ENCODE measurements at places on chromosomes 16 and 17. TPM values are rescaled to one million over a fixed set of nuclear protein-coding genes. Genes with fewer than 3 reads are reported as not detected.

GRCh38 chr16:65702707-65703402, 581.0 kb upstream of the CDH11 start:
- H3K27ac ChIP-seq = peak overlapping the region; percentile 20
- no peaks in the 10 kb centered on the region for H3K36me3 ChIP-seq
- no peak overlapping the region for H3K4me3 ChIP-seq
- no peaks in the 10 kb centered on the region for H3K27me3 ChIP-seq
- no peak for DNase-seq

DNA sequence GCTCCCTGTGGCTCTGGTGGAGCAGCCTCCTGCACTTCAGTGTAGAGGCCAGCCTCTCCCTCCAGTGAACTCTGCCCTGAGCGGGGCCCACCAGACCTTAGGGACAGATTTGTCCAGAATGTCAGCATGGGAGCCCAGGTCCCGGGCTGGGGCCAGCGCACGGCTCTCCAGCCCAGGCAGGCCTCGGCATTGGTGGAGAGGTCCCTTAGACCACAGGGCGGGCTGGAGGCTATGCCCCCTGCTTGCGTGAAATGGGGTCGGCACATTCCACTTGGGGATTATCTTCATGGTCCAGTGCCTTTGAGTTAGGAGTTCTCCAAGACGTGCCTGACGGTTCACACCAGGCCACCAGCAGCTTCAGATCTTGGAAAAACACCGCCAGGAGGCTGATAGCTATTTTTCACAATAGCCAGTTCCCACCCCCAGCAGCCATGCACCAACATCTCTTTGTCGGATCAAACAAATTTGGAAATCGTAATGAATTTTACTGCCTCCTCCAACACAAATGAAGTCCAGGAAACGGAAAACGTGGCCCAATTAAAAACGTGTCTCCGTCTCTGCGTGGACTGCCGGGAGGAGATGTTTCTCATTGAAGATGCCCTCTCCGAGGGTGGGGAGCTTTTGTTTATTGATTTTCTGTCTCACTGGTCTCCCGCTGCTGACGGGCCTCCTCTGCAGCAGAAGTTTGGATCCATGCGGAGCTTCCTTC, 110.0 kb upstream of the CIBAR2 start:
- H3K4me3 ChIP-seq = no peak overlapping the region
- no peaks in the 10 kb centered on the region for H3K27me3 ChIP-seq
- DNase-seq = no peak
- no peaks in the 10 kb centered on the region for H3K4me1 ChIP-seq

MEOX1 gene
- total RNA-seq = 13.3 TPM

DNA sequence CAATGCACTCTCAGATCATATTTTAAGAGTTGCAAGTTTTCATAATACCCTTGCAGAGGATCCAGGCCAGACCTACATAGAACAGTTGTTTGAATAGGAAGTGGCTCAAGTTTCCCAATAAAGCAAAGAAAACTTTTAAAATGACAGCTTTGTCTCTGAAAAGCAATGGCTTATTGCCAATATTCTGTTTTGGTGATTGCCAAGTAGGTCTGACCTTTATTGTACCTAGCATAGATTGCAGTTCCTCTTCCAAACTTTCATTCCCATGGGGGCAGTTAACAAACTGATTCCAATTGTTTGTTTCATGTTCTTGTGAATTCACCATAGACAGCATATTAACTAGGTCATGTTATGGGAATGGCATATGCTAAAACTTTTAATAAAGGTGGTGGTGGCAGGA, 664.6 kb upstream of the CA10 start:
- DNase-seq = no peak
- no peaks in the 10 kb centered on the region for H3K36me3 ChIP-seq
- H3K4me1 ChIP-seq = no peaks in the 10 kb centered on the region
- no peaks in the 10 kb centered on the region for H3K27me3 ChIP-seq
- no peak overlapping the region for H3K27ac ChIP-seq
- no peak overlapping the region for H3K4me3 ChIP-seq

C16orf96 gene
- 0.30 TPM for total RNA-seq

DNA sequence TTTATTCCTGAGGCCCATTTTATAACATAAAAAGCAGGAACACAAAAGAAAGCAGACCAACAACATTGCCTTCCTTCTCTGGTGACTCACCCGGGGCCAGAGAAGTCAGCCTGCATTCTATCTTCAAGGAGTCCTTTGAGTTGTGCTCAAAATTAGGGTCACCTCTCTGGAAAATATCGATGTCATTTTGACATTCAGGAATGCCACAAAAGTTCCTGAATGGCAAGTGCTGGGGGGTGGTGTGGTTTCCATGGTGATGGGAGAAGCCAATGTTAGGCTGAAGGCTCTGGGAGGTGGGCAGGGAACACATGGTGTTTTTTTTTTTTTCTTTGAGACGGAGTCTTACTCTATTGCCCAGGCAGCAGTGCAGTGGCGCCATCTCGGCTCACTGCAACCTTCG, 159.6 kb downstream of the HAPSTR1 start:
- no peak for DNase-seq
- no peaks in the 10 kb centered on the region for H3K4me1 ChIP-seq
- no peaks in the 10 kb centered on the region for H3K27me3 ChIP-seq

DNA sequence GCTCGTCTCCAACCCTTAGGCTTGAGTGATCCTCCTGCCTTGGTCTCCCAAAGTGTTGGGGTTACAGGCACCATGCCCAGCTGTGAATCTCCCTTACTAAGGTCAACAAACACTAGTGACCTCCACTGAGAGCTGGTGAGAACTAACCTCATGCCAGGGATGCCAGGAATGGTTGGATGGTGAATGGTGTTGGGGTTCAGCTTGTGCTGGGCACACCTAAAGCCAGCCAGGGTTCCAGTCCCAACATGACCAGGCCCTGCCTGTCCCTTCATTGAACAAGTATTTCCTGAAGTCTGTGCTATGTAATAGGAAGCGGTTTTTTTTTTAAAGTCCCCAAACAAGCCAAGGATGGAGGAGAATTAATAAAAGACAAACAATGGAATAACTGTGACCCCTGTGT, 56.0 kb upstream of the TOB1 start:
- H3K4me3 ChIP-seq = no peak overlapping the region
- no peak for DNase-seq
- H3K36me3 ChIP-seq = no peaks in the 10 kb centered on the region
- no peak overlapping the region for H3K27ac ChIP-seq
- H3K27me3 ChIP-seq = no peaks in the 10 kb centered on the region

DNA sequence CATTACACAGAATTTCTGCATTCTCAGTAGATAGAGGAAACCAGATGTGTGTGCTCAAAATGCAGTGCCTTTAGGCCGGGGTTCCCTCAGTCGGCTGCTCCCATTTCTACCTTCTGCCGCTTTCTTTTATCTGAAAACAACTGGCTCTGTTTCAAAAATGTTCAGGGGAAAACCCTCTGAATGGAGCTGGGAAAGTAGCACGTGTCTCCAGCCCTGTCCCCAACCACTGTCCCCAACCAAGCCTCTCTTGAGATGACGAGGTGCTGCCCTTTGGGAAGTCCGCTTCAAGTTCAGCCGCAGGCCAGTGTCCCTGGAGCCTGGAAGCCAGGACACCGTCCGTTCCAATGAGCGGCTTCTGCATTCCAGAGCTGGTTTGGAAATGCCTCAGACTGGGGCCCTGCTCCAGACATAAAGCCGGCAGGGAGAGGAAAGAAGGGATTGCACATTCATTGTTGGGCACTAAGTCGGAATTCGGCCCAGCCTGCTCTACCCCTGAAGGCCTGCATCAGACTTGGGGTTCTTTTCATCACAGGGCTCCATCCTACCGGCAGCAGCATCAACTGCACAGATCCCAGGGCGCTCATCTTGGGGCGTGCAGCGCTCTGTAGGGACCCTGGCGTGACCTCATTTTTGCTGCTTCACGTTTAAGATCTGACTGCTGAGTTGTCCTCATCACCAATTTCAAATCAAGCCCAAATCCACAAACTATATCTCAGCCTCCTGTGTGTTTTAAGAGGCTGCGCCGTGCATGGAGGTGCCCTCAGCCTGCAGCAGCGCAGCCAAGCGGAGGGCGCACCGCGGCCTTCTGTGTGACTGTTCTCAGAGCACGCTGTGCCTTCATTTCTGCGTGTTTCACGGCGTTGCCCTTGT, 111.3 kb downstream of the BANP start:
- H3K4me1 ChIP-seq = peaks cover 10% of the 10 kb centered on the region
- peak; percentile 45 for DNase-seq
- H3K36me3 ChIP-seq = no peaks in the 10 kb centered on the region
- H3K4me3 ChIP-seq = no peak overlapping the region
- peak overlapping the region; percentile 55 for H3K27ac ChIP-seq

TEKT3 gene
- 0.51 TPM for total RNA-seq

GRCh38 chr16:89161763-89162713, 9.5 kb upstream of the CDH15 start:
- H3K36me3 ChIP-seq = no peaks in the 10 kb centered on the region
- no peak for DNase-seq
- H3K4me1 ChIP-seq = no peaks in the 10 kb centered on the region
- no peaks in the 10 kb centered on the region for H3K27me3 ChIP-seq

RNF112 gene
- 3.3 TPM for total RNA-seq

- H3K27me3 ChIP-seq = no peaks in the 10 kb centered on the region
- H3K4me1 ChIP-seq = peaks cover 46% of the 10 kb centered on the region
- no peak overlapping the region for H3K4me3 ChIP-seq
- peak overlapping the region; percentile 94 for H3K27ac ChIP-seq
Measured at GRCh38 chr17:44108440-44109311, 14.8 kb downstream of the HDAC5 start.

GRCh38 chr17:7014995-7015958, 2.9 kb downstream of the RNASEK start:
- no peaks in the 10 kb centered on the region for H3K27me3 ChIP-seq
- H3K36me3 ChIP-seq = no peaks in the 10 kb centered on the region
- DNase-seq = peak; percentile 28
- H3K4me3 ChIP-seq = peak overlapping the region; percentile 81

DNA sequence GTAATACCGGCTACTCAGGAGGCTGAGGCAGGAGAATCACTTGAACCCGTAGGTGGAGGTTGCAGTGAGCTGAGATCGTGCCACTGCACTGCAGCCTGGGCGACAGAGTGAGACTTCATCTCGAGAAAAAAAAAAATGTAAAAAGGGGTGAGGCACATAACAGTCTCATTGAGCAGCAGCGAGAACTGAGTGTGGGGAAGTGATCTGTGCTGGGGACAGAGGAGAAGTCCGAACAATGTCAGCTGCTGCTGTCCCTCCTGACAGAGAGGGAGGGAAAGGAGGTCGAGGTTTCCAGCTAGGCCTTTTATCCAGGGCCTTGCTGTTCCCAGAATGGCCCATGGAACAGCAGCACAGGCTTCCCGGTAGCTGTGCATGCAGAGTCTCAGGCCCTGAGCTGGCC, 14.0 kb downstream of the C16orf74 start:
- no peak for DNase-seq
- H3K36me3 ChIP-seq = no peaks in the 10 kb centered on the region
- H3K27ac ChIP-seq = no peak overlapping the region
- H3K4me1 ChIP-seq = no peaks in the 10 kb centered on the region
- no peak overlapping the region for H3K4me3 ChIP-seq

VTN gene
- 0.69 TPM for total RNA-seq

DNA sequence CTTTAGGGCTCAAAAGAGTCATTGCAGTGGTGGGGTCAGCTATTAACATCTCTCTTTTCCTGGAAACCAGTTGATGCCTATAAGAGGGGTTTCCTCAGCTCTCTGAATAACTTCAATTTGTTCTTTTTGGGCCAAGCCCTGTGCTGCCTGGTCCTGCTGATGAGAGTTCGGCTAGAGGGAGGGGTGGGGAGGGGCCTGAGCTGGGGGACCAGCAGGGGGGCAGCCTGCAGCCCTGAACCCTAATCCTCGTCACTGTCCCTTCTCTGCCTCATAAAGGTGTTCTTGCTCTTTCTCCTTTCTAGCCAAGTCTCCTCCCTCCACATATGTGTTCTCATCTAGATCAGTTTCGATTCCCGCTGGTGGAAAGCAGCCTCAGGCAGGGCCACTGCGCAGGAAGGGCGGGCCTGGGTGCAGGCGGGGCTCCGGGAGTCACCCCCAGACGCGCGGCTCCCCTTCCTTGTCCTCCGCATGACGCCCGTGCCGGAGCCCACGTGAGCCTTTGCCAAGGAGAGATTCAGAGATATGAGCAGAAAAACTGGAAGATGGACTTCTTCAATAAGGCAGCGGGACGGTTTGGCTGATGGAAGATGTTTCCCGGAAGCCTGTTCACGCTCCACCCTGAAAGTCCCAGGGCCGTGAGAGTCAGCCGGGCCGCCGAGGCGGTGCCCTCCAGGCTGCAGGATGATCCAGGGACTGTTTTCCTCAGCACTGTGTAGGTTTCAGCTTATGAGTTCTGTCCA, 15.0 kb upstream of the RHOT1 start:
- H3K27ac ChIP-seq = peak overlapping the region; percentile 82
- peak; percentile 80 for DNase-seq
- no peaks in the 10 kb centered on the region for H3K36me3 ChIP-seq

GRCh38 chr17:77740481-77740880, 218.0 kb upstream of the TNRC6C start:
- H3K4me1 ChIP-seq = peaks cover under 1% of the 10 kb centered on the region
- no peaks in the 10 kb centered on the region for H3K27me3 ChIP-seq
- DNase-seq = no peak
- H3K4me3 ChIP-seq = no peak overlapping the region
- H3K36me3 ChIP-seq = no peaks in the 10 kb centered on the region

- no peaks in the 10 kb centered on the region for H3K27me3 ChIP-seq
- DNase-seq = no peak
- H3K4me1 ChIP-seq = no peaks in the 10 kb centered on the region
- no peaks in the 10 kb centered on the region for H3K36me3 ChIP-seq
- no peak overlapping the region for H3K4me3 ChIP-seq
- H3K27ac ChIP-seq = no peak overlapping the region
Measured at GRCh38 chr17:70225276-70225675, 55.9 kb downstream of the KCNJ2 start.

DNA sequence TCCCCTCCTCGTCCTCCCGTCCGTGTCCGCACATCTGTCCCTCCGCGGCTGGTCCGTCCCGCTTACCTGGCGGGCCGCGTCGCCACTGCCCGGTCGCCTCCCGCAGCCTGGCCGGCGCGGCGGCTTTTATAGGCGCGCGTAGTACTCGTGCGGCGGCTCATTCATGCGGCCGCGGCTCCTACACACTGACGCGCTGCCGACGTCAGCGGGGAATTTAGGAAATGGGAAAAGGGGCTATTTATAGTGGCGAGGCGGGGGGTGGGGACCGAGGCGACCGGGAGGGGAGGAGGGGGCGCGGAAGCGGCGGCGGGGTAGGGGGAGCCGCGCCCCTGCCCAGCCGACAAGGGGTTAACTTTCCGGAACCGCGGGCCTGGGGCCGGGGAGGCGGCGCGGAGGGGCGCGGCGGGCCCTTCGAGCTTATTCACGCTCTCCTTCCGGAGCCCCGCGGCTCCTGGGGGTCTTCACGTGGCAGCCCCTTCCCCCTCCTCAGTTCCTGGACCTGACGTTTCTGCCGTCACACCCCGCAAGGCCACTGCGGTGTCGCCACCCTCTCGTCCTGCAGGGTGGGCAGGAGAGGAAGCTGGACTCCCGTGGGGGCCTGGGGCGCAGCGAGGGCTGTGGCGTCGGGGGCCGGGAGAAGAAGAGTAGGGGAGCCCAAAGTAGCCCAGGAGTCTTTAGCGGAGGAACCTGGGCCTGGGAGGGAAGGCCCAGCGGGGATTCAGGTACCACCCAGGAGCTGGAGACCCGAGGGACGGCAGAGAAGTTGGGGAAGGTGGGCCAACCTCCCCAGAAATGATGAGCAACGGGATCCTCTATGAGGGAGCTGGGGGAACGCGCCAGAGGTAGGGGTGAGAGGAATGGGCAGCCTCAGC, 3.6 kb upstream of the HIC1 start:
- peak overlapping the region; percentile 63 for H3K4me3 ChIP-seq
- H3K4me1 ChIP-seq = peaks cover 7% of the 10 kb centered on the region

Measured in uterus (tissue), 4 donors.